ENCODE measurements at places on chromosomes 7 and 10.

- no peak for ATAC-seq
Observed at GRCh38 chr7:3075441-3075840, 31.8 kb upstream of the CARD11 start.

- ATAC-seq, result no peak
Observed at GRCh38 chr10:75015442-75015841, 96.0 kb upstream of the SAMD8 start.

DNA sequence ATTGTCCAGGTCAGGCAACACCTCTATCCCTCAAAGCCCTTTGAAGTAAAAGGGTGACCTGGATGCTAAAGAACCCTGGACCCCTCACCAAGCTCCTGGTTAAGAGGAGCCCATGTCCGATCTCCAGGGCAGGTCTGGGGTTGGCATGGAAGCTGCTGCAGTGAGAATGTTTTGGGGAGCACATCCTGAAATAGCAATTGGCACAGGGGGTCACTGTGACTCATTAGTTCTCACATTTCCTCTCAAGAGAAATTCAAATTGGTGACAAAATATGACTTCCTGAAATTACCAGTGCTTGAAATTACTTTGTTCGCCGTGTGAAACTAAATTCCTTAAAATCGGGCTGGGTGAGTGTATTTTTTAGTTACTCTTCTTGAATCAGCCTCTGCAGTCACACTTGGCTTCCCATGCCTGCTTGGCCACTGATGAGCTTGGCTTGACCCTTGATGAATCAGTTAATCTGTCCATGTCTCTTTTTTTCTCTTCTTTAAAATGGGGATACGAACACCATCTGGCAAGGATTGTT lies 18.8 kb upstream of the ARHGAP22 start:
- ATAC-seq, result no peak

DNA sequence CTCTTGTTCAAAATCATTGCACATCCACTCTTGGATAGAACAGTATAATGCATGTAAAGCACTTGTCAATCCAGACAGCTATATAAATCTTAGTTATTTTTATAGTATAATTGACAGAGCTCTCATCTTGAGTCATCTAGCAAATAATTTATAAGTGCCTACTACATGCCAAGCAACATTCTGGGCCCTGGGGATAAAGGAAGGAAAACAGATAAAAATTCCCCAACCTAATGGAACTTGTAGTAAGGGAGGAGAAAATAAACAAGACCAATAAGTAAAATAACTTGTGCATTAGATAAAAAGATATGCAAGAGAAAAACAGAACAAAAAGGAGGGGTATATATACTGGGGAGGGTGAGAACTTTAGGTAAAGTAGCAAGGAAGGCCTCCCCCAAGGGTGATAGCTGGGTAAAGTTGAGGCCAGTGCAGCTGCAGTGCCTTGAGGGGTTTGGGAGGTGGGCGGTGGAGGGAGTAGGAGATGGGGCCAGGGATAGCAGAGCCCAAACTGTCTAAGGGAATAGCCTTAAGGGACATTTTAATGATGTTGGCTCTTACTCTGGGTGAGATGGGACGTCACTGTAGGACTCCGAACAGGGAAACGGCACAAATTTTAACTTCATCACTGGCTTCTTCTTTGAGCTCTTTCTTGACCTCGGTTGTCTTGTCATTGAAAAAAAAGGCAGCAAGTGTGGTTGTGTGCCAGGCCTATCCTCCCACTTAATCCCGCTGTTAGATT lies 79.3 kb upstream of the SEC61G start:
- ATAC-seq, result peak; percentile 4

- ATAC-seq, result no peak
Observed at GRCh38 chr7:155763122-155763521, 49.1 kb downstream of the SHH start.

GRCh38 chr7:41339913-41340676 lies 362.8 kb downstream of the INHBA start:
- no peak for ATAC-seq

DNA sequence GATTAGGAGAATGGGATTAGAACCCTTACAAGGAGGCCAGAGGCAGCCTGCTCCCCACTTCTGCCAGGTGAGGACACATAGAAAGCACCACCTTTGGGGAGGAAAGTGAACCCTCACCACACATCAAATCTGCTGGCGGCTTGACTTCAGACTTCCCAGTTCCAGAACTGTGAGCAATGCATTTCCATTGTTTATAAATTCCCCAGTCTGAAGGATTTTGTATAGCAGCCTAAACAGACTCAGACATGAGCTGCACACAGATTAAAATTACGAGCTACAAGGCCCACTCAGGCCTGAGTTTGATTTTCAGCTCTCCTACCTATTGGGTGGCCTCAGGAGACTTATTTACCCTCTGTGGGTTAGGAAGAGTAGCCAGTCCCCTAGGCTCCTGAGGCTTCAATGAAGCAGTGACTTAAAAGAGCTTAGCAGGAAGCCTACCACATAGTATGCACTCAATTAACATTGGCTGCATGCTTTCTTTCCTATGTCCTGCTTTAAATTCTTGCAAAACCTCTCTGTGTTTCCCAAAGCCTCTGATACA lies 350.7 kb upstream of the ZMIZ1 start:
- ATAC-seq, result no peak

- peak; percentile 77 for ATAC-seq
Observed at GRCh38 chr7:7696458-7697119, 21.8 kb downstream of the RPA3 start.

DNA sequence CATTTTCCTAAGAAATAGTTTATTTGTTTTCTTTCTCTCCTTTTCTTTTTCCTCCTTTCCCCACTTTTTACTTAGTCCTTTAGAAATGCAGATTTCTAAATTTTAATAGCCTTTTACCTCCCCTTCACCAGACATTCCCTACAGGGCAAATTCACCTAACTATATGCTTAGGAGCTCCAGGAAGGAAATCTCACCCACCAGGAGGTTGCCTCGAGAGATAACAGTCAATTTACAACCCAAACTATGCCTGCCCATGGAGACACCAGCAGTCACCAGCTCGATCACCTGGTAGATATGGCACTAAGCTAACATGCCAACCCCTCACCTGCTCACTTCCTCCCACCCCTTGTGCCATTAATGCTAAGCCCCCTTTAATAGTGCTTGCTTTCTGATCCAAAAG lies 25.2 kb upstream of the CREB3L2 start:
- no peak for ATAC-seq

GRCh38 chr7:38316733-38317360 lies 43.4 kb upstream of the TARP start:
- no peak for ATAC-seq

GRCh38 chr10:33039181-33039580 lies 81.2 kb upstream of the ITGB1 start:
- peak; percentile 81 for ATAC-seq

GRCh38 chr7:68183176-68183575 lies 1186.5 kb downstream of the TYW1 start:
- peak; percentile 80 for ATAC-seq

GRCh38 chr7:84073186-84073875 lies 121.3 kb downstream of the SEMA3A start:
- ATAC-seq, result no peak

GRCh38 chr10:89518876-89519842 lies 16.2 kb downstream of the SLC16A12 start:
- no peak for ATAC-seq

GRCh38 chr10:35497909-35498308 lies 107.2 kb upstream of the GJD4 start:
- ATAC-seq, result no peak

GRCh38 chr10:30455816-30456215 lies 21.8 kb downstream of the MAP3K8 start:
- ATAC-seq, result peak; percentile 8

DNA sequence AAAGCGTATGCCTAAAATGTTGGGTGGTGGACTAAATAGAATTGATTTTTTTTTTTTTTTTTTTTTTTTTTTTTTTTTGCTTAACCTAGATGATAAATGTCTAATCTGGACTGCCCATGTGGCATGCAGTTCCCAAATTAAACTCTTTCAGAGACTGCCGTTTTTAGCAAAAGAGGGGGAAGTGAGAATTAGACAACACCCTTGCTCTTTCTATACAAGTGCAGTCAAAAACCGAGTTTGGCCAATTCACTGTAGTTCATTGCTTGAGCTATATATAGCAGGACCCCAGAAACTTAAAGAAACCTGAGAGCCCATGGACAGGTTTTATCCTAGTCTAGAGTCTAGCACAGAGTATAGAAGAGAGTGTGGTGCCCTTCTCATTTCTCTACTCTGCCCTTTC lies 141.9 kb downstream of the GRM3 start:
- ATAC-seq, result no peak

- no peak for ATAC-seq
Observed at GRCh38 chr7:18400275-18400674, 95.3 kb upstream of the HDAC9 start.

GRCh38 chr7:16786257-16786656 lies 18.5 kb downstream of the AGR2 start:
- ATAC-seq, result no peak

DNA sequence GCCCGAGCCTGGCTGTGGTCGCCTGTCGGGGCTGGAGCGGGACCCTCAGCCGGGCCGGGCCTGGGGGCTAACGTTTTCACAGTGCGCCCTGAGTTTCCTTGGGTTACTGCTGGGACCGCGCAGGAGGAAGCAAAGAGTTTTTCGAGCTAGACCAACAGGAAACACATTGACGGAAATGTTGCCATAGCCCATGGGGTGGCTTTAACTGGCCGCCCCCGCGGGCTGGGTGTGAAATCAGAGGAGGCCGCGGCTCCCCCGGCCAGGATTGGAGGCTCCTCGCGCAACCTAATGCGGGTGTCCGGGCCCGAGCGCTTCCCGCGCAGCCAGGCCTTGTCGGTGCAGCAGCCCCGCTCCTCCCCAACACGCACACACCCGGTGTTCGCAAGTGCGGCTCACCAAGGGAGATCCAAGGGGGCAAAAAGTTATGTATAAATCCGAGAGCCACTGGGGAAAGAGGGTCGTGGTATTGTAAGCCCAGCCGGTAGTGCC lies 1.9 kb downstream of the HHEX start:
- ATAC-seq, result no peak

GRCh38 chr7:22202141-22202540 lies 154.8 kb downstream of the RAPGEF5 start:
- no peak for ATAC-seq

DNA sequence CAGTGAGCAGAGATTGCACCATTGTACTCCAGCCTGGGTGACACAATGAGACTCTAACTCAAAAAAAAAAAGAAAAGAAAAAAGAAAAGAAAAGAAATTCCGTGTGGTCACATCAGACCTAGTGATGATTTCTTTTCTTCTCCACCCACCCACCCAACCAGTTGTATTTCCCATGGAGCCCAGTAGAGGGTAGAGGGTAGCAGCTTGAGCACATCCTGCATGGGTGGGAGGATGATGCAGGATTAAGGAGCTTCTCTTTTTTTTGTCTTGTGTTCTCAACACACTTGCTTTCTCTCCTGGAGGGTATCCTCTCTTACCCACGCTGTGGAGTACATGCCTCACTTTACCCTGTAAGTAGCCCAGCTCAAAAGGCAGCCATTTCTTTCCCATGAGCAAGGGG lies 118.6 kb upstream of the CARD11 start:
- ATAC-seq, result no peak

DNA sequence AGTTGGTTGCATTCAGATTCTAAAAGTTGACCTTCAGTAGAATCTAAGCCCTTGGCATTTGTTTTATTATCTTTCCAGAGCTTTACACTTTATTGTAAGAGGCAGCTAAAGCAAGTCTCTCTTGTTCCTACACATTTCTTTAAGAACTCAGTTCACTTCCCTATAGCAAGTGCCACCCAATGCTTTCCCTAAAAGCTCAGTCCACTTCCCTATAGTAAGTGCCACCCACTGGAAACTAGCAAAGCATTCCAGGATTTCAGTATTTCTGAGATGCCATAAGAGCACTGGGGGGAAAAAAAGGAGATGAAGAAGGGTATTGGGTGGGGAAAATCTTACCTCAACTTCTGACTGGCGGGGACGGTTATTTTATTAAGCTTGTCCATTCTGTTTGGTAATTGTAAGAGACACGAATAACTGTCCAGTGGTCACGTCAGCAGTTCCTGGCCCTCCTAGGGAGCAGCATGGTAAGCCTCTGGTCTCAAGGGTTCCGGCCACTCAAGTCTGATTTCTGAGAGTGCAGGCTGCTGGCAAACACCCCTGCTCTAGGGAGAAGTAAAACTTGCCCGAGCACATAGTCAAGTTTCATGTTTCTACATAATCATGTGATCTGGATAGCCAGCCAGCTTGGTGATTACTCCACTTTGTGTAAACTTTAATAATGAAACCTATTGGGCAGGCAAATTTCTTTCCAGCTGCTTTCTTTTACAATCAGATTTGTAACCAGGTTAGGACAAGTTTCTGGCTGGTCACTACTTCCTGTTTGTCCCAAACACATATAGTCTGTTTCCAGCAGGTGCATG lies at the start of gene BLNK:
TSS of gene BLNK (minus strand) at position 554 of the 800 bp plus-strand sequence. CDS start at position 383, 171 bp downstream.
- ATAC-seq, result no peak

DNA sequence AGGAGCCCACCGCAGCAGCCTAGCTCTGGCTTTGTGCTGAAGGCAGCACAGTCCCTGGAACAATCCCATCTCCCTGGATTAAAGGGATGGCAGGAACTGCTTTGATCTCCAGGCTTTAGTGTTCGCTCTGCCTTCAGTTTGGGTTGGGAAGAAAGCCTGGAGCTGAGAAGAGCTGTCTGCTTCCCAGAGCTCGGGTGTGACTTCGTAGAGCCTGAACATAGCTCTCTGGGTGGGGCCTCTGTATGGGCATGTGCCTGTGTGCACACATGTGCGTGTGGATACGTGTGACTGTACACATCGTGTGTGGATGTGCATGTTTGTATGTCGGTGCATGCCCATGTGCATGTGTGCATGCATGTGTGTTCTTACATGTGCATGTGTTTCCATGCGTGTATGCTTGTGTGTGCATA lies 8.7 kb downstream of the ADCY1 start:
- ATAC-seq, result peak; percentile 96

- ATAC-seq, result no peak
Observed at GRCh38 chr10:92757066-92757710, 67.4 kb downstream of the HHEX start.

- no peak for ATAC-seq
Observed at GRCh38 chr10:22620140-22620857, 94.1 kb downstream of the PIP4K2A start.

DNA sequence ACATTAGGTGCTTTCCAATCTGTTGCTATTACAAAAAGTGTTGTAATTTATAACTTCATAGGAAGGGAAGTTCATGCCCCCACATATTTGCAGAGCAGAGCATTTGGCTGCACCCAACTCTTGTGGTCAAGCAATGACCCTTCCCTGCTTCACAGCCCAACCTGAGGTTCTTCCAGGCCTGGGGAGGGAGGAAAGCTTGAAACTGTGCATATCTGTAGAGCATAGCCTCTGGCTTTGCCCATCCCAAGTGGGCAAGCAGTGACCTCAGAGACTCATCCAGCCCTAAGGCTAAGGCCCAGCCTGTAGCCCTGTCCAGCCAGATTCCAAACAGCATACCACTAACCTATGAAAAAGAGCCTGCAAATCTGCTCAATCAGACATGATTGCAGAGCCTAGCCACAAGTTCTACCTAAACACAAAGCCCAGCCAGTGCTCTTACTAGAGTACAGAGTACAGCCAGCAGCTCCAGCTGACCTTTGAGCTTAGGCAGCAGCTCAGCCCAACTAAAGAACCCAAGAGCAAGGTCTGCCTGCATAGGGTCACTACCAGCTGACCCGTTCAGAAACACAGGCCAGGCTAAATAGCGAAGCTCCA lies 14.4 kb upstream of the GSTK1 start:
- ATAC-seq, result no peak
